ENCODE measurements at places on chromosomes 11 and 22. TPM values are rescaled to one million over a fixed set of nuclear protein-coding genes. Genes with fewer than 3 reads are reported as not detected.

The CYP2D6 gene
- polyA plus RNA-seq, result 1.5 TPM

The CCDC157 gene
- 1.9 TPM for polyA plus RNA-seq

The BTG4 gene
- not detected for polyA plus RNA-seq

The LRRC56 gene
- polyA plus RNA-seq, result 2.9 TPM

The DAGLA gene
- polyA plus RNA-seq, result 0.75 TPM

The GPHA2 gene
- polyA plus RNA-seq, result 0.50 TPM

The NPAS4 gene
- 0.50 TPM for polyA plus RNA-seq

The SLC5A4 gene
- not detected for polyA plus RNA-seq

The ANKK1 gene
- not detected for polyA plus RNA-seq

The B4GAT1 gene
- 10.8 TPM for polyA plus RNA-seq

The WNT7B gene
- polyA plus RNA-seq, result 2.0 TPM

The CELF1 gene
- polyA plus RNA-seq, result 12.7 TPM

The ZNRF3 gene
- polyA plus RNA-seq, result 1.4 TPM

The BRSK2 gene
- 1.8 TPM for polyA plus RNA-seq

The OR2D2 gene
- not detected for polyA plus RNA-seq

The CCDC73 gene
- not detected for polyA plus RNA-seq

The CCDC82 gene
- polyA plus RNA-seq, result 12.7 TPM

The IGSF22 gene
- polyA plus RNA-seq, result not detected
